ENCODE measurements at places on chromosomes 7 and 10.

DNA sequence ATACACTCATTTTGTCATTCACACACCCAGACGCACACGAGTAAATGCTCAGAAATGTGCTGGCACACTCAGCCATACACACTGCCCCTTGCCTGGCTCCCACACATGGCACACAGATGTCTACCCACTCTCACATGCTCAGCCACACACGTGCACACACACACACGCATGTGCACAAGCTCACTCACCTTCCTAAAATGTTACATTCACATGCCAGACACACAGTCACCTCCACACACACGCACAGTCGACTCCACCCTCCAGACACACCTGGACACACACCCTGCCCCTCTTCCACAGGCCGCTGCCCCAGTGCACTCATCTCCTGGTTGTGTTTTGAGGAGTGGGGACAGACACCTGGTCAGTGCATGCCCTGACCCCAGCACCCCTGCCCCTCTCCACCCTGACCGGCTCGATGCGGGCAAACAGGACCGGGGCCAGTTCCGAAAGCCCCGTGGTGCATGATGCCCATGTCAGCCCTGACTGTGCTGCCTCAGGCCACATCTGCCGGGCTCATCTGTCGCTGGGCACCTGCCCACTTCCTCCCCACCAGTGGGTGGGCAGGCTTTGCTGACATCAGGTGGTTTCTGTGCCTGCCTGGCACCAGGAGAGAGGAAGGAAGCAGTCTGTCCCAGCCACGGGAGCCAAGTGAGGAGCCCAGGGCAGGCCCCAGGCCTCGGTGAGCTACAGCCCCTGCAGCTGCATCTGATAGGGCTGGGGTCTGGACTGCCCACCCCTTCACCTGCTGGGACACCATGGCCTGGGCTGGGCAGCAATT, 84.9 kb upstream of the ZNF716 start:
- no peak for DNase-seq

DNA sequence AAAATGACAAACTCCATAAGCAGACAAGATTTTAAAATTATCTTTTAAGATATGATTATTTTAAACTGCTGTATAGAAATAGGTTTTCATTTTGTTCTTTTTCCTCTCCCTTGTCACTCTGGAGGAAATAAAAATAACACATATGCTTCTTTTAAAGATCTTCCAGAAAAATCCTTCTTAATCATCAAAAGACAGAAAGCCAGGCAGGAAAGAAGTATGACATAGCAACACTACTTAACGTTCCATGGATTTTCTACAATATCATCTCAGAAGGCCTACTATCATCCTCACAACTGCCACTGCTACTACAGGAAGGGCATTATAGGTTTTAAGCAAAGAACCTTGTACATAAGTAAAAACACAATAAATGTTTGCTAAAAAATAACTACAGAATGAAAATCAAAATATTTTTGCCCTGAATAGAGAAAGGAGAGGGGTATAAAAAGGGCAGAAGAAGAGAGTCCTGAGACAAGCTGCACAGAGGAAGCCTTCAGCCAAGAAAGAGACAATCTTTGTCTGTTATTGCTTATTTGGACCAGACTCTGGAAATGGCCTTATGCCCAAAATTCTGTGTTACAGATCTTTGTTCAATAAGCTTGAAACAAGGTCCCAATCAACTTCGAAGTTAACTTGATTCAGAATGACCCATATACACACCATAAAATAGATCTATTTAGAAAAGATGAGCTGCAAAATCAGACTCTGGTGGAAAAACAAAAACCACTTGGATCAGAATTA, 67.8 kb downstream of the ABI1 start:
- DNase-seq = no peak

GRCh38 chr7:140262242-140262903, 85.6 kb upstream of the KDM7A start:
- no peak for DNase-seq

- no peak for DNase-seq
Observed at GRCh38 chr7:114422507-114423501, 8.2 kb downstream of the FOXP2 start.

- DNase-seq = no peak
Observed at GRCh38 chr7:147833557-147833956, 757.0 kb upstream of the C7orf33 start.

DNA sequence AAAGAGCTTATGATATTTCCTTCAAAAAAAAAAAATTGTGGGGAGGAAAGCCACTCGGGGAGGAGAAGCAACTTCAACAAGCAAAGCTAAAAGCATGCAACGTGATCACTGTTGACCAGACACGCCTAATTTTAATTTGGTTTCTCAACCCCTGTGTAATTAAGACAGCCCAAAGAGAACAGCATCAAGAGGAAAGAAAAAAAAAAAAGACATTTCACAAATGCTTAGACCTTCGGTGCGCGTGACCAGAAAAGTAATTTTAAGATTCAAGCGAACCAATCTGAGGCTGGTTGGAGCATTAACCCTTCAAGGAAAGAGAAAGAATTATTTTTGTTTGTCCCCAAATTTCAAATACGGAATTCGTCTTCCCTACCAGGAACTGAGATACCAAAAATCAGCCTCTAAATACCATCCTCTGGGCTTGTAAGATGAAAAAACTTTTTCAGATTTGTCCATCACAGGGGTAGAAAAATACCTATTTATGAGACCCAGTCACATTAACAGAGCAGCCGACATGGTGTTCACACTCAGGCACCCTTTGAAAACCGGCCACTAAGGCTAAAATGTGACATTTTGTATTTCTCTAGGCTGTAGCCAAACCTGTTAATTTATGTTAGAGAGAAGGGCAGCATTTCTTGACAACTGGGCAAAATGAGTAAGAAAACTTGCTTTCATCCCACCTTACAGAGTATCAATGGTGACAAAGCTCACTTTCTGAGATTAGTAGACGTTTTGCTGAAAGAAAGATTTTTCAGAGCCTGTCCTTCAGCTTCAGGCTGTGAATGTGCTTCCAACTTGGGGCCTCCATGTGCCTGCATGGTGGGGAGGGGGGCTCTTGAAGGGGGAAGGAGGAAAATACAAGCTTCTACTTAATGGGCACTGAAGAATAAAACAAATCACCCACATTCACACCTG, 179.9 kb upstream of the KLF14 start:
- DNase-seq = no peak

DNA sequence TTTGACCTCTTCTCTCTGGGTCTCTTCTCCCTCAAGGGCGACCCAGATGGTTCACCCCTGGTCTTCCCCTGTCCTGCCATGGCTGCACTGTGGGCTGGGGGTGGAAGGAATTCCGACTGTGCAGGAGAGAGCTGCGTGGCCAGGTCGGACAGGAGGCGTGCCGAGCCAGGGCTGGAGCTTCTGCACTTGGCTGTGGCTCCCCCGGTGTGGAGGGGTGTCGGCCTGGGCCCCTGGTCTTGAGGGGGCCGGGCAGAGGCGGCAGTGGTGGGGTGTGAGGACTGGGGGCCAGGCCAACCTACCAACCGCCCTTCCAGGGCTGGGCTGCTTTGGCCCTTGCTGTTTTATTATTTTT, 74.9 kb upstream of the SHH start:
- DNase-seq = no peak
